ENCODE measurements at places on chromosomes 16 and 17. TPM values are rescaled to one million over a fixed set of nuclear protein-coding genes. Genes with fewer than 3 reads are reported as not detected.

The ENPP7 gene
- polyA plus RNA-seq: not detected

GRCh38 chr17:5587438-5588032 is 3.2 kb upstream of the NLRP1 start:
- H3K4me3 ChIP-seq: no peak overlapping the region
- no peaks in the 10 kb centered on the region for H3K36me3 ChIP-seq
- H3K27ac ChIP-seq: no peak overlapping the region
- DNase-seq: peak; percentile 76
- H3K4me1 ChIP-seq: peaks cover 20% of the 10 kb centered on the region
- H3K27me3 ChIP-seq: no peaks in the 10 kb centered on the region

The PRRT2 gene
- 10.7 TPM for polyA plus RNA-seq

The ZPBP2 gene
- not detected for polyA plus RNA-seq

- peak overlapping the region; percentile 83 for H3K4me3 ChIP-seq
- peaks cover 12% of the 10 kb centered on the region for H3K4me1 ChIP-seq
- no peaks in the 10 kb centered on the region for H3K27me3 ChIP-seq
Observed at GRCh38 chr16:2475413-2476344, 752 bp downstream of the TBC1D24 start.

The FBXO39 gene
- polyA plus RNA-seq: not detected

GRCh38 chr17:7862692-7863437 is 5.1 kb downstream of the CYB5D1 start:
- peak; percentile 54 for DNase-seq
- H3K4me1 ChIP-seq: peaks cover 7% of the 10 kb centered on the region
- no peaks in the 10 kb centered on the region for H3K27me3 ChIP-seq
- no peak overlapping the region for H3K27ac ChIP-seq

The RND2 gene
- polyA plus RNA-seq: 1.8 TPM

DNA sequence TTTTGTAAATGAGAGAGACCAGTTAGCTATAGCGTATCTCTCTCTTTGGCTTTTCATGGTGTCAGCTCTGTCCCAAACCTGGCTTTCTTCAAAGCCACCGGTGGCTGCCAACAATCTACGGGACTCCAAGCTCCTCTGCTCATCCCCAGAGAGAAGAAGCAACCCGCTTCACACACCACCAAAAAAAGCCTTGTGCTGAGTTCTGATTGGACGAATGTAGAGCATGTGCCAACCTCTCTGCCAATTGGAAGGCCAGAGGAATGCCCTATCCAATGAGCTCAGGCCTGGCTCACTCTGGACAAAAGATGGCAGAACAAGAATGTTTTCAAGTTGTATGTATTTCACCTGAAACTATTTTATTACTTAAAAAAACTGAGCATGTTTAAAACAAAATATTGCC is 202.4 kb downstream of the C16orf95 start:
- no peak for DNase-seq
- H3K4me1 ChIP-seq: no peaks in the 10 kb centered on the region
- H3K4me3 ChIP-seq: no peak overlapping the region
- no peaks in the 10 kb centered on the region for H3K36me3 ChIP-seq
- H3K27ac ChIP-seq: no peak overlapping the region

DNA sequence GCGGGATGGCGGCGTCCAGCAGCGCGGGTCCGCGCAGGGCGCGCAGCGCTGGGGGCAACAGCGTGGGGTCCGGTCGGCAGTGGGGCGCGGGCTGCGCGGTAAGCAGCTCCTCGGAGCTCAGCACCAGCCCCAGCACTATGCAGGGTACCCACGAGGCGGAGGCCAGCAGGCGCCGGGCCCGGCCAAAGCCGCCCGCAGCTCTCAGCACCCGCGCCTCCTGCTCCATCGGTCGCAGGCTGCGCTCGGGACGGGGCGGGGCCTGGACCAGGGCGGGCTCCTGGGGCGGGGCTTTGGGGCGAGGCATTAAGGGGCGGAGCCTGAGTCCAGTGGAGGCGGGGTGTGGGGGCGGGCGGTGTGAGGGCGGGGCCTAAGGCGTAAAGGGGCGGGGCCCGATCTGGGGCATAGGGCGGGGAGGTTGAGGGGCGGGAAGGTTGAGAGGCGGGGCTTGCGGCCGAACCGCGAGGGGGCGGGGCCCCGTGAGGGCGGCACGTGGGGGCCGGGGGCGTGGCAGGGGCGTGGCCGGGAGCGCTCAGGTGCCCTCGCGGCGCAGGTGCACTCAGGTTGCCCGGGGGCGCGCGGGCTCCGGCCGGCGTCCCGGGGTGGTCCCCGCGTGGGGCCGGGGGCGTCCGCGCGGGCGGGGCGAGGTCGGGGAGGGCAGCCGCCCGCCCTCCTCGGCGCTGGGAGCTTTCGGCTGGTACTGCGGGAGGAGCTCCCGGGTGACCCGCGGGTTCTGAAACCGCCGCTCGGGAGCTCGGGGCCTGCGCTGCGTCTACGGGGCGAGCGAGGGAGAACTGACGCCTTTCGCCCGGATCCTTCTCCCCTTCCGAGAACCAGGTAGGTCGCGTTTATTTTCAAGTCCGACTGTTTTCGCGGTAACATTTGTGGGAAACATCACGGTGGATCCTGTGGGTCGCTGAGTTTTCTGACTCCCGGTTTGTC is 1.4 kb upstream of the SLC22A31 start:
- peaks cover 7% of the 10 kb centered on the region for H3K4me1 ChIP-seq
- H3K4me3 ChIP-seq: peak overlapping the region; percentile 76
- H3K36me3 ChIP-seq: no peaks in the 10 kb centered on the region
- no peak overlapping the region for H3K27ac ChIP-seq
- DNase-seq: peak; percentile 66
- peaks cover 37% of the 10 kb centered on the region for H3K27me3 ChIP-seq

DNA sequence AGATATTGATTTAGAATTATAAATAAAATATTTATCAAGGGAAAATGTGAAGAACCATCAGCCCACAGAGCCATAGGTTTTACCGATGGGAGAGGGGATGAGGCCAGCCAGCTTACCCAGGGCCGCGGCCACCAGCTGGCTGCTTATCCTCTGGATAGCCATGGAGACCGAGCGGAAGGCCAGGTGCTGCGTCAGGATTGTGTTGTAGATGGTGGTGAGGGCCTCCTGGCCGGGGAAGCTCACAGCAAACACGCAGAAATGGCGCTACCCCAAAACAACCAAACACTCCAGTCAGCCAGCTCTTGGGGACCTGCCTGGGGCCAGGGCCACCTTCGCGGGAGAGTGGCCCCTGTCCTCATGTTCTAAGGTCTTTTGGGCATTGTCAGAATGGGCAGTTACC is 97.8 kb downstream of the DNAH17 start:
- no peak overlapping the region for H3K4me3 ChIP-seq
- no peak overlapping the region for H3K27ac ChIP-seq
- no peaks in the 10 kb centered on the region for H3K36me3 ChIP-seq
- H3K4me1 ChIP-seq: peaks cover 4% of the 10 kb centered on the region

GRCh38 chr16:51500306-51500705 is 349.2 kb upstream of the SALL1 start:
- H3K27me3 ChIP-seq: no peaks in the 10 kb centered on the region
- H3K4me3 ChIP-seq: no peak overlapping the region
- no peaks in the 10 kb centered on the region for H3K4me1 ChIP-seq
- H3K27ac ChIP-seq: no peak overlapping the region
- no peaks in the 10 kb centered on the region for H3K36me3 ChIP-seq
- peak; percentile 43 for DNase-seq

- no peak for DNase-seq
- H3K27me3 ChIP-seq: no peaks in the 10 kb centered on the region
- no peak overlapping the region for H3K27ac ChIP-seq
- H3K4me1 ChIP-seq: peaks cover 5% of the 10 kb centered on the region
- H3K36me3 ChIP-seq: peaks cover 2% of the 10 kb centered on the region
- H3K4me3 ChIP-seq: no peak overlapping the region
Observed at GRCh38 chr17:40293363-40293762, 5.7 kb downstream of the CDC6 start.

The C16orf96 gene
- polyA plus RNA-seq: not detected

GRCh38 chr16:1121601-1122397 is 25.8 kb upstream of the C1QTNF8 start:
- peaks cover 16% of the 10 kb centered on the region for H3K27me3 ChIP-seq
- no peak for DNase-seq
- H3K36me3 ChIP-seq: no peaks in the 10 kb centered on the region
- peaks cover 2% of the 10 kb centered on the region for H3K4me1 ChIP-seq
- no peak overlapping the region for H3K27ac ChIP-seq

DNA sequence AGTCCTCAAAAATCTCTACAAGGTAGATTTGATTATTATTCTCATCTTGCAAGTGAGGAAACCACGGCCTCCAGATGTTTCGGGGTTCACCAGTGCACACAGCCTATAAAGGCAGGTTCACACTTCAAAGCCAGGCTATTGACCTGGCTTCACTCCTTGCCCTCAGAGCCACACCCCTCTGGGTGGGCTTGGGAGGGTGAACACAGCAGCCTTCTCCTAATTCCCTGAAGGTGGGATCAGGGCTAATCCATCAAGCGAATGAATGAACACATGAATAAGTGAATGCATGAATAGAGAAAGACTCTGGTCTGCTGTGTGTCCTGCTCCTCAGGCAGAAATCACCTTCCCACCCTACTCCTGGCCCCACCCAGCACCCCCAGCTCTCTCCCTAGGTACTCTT is 139.0 kb downstream of the CYLD start:
- DNase-seq: no peak
- no peak overlapping the region for H3K27ac ChIP-seq
- no peak overlapping the region for H3K4me3 ChIP-seq
- H3K36me3 ChIP-seq: no peaks in the 10 kb centered on the region

GRCh38 chr17:48176471-48176855 is 68.9 kb downstream of the SNX11 start:
- no peaks in the 10 kb centered on the region for H3K4me1 ChIP-seq
- DNase-seq: no peak
- peaks cover 49% of the 10 kb centered on the region for H3K27me3 ChIP-seq
- H3K36me3 ChIP-seq: no peaks in the 10 kb centered on the region
- no peak overlapping the region for H3K27ac ChIP-seq

DNA sequence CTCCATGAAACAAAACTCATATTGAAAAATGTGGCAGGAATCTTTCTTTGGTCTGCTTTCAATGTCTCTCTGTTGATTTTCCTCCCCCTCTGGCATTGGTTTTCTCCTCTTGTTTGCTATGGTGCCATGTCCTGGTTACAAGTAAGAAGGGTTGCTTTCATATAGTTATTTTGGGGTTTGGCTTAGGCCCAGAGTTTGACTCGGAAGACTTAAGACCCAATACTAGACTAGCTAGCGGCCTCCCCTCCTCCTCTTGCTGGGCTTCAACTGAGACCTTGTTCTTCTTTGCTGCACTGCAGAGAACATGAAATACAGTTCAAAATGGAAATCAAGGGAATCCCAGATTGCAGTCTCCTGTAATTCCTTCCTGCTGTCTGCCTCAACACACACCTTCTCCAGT is 30.0 kb upstream of the CLEC18A start:
- peaks cover 20% of the 10 kb centered on the region for H3K4me1 ChIP-seq
- H3K36me3 ChIP-seq: no peaks in the 10 kb centered on the region
- H3K27me3 ChIP-seq: no peaks in the 10 kb centered on the region
- no peak overlapping the region for H3K4me3 ChIP-seq
- no peak overlapping the region for H3K27ac ChIP-seq

The PMP22 gene
- polyA plus RNA-seq: 79.3 TPM

DNA sequence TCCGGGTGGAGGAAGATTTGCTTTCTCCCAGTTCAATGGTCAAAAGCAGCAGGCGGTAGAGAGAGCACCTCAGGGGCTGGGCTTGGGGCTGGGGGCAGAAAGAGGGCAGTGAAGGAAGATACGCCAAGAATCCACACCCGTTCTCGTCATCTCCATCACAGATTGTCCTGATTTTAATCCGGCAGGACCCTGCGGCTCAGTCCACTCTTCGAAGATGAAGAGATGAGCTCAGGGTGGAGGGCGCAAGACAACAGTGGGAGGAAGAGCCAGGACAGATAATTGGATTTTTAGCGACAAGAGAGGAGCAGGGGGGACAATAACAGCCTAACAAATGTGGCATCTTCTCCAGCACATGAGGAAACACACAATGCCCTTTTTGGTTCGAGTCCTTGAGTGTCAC is 165.9 kb downstream of the SDK2 start:
- no peaks in the 10 kb centered on the region for H3K36me3 ChIP-seq
- no peaks in the 10 kb centered on the region for H3K4me1 ChIP-seq
- no peak overlapping the region for H3K27ac ChIP-seq
- H3K4me3 ChIP-seq: no peak overlapping the region
- no peak for DNase-seq

DNA sequence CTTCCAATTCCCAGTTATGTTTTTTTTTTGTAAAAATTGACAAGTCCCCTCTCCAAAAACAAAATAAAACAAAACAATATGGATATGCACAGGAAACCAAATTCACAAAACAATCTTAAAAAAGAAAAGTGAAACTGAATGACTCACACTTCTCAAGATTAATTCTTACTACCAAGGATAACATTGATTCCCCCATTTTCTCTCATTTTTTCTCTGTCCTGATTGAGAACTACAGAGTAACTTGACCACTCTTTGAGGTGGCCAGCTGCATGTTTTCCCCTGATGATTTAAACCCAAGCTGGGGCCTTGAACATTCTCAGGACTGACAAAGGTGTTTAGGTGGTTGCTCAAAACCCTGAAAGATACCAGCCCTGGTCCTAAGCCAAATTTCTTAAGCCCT is 149.0 kb downstream of the AHSP start:
- H3K4me3 ChIP-seq: no peak overlapping the region
- DNase-seq: no peak
- H3K27me3 ChIP-seq: no peaks in the 10 kb centered on the region
- H3K4me1 ChIP-seq: no peaks in the 10 kb centered on the region
- H3K36me3 ChIP-seq: no peaks in the 10 kb centered on the region
- no peak overlapping the region for H3K27ac ChIP-seq

The KRTAP1-1 gene
- polyA plus RNA-seq: 1.2 TPM

The MAPK7 gene
- 25.4 TPM for polyA plus RNA-seq

- H3K4me1 ChIP-seq: no peaks in the 10 kb centered on the region
- H3K27me3 ChIP-seq: no peaks in the 10 kb centered on the region
- H3K27ac ChIP-seq: no peak overlapping the region
Observed at GRCh38 chr16:80047842-80048241, 447.3 kb upstream of the MAF start.

DNA sequence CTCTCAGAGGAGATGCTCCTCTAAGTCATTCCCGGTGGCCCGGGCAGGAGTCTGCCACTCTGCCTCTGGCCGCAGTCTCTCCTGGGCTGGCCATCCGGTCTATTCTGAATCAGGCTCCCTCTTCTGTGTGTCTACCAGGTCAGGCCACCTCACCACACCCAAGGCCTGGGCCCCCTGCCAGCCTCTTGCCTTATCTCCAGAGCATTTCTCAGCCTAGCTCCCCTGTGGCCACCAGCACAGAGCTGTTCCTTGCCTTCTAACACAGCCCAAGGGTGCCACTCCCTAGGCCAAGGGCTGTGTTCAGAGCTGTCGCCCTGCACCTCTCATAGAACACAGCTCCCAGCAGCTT is 55.3 kb downstream of the MYO18A start:
- no peak for DNase-seq
- no peaks in the 10 kb centered on the region for H3K4me1 ChIP-seq
- peaks cover 18% of the 10 kb centered on the region for H3K36me3 ChIP-seq
- H3K27ac ChIP-seq: no peak overlapping the region
- no peaks in the 10 kb centered on the region for H3K27me3 ChIP-seq

- no peaks in the 10 kb centered on the region for H3K27me3 ChIP-seq
- peaks cover 11% of the 10 kb centered on the region for H3K4me1 ChIP-seq
- no peak overlapping the region for H3K27ac ChIP-seq
- no peak for DNase-seq
- H3K4me3 ChIP-seq: peak overlapping the region; percentile 62
Observed at GRCh38 chr16:67184453-67184994, 761 bp upstream of the MATCAP1 start.

- no peaks in the 10 kb centered on the region for H3K4me1 ChIP-seq
- DNase-seq: no peak
- H3K27me3 ChIP-seq: peaks cover 11% of the 10 kb centered on the region
- H3K4me3 ChIP-seq: no peak overlapping the region
Observed at GRCh38 chr17:34287875-34288274, 2.3 kb downstream of the CCL11 start.

The HSPB9 gene
- polyA plus RNA-seq: not detected

- no peaks in the 10 kb centered on the region for H3K4me1 ChIP-seq
- H3K27me3 ChIP-seq: no peaks in the 10 kb centered on the region
- DNase-seq: no peak
- no peak overlapping the region for H3K4me3 ChIP-seq
- no peaks in the 10 kb centered on the region for H3K36me3 ChIP-seq
Observed at GRCh38 chr16:27670071-27670810, 120.3 kb downstream of the KATNIP start.

Measured in IMR-90 (cell line).